NCI-H2081 treated with DMSO at 0.1 percent for 48 hours (cell line): ENCODE measurements at places on chromosomes 5 and 9.

- no peak for DNase-seq
These were observed 254.8 kb upstream of the FTMT start for GRCh38 chr5:121596882-121597281.

DNA sequence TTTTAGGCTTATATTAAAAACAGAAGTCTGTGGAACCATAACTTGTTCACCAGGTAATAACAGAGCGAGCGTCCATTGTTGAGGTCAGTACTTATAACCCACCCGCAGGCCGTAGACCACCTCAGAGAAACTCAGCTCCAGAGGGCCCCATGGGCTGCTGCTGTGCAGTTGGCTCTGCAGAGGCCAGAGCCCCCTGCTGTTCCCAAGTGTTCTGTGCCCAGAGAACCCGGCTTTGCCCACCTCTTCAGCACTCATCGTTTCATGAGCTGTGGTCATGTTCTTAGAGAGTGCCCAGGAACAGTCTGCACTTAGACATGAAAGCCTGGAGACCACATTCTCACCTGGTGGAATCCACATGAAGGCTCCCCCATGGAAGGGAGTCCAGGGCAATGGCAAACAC is 50.4 kb upstream of the SLC2A8 start:
- no peak for DNase-seq

GRCh38 chr5:62450259-62450658 is 37.7 kb downstream of the IPO11 start:
- no peak for DNase-seq

- no peak for DNase-seq
These were observed 5.0 kb downstream of the PRUNE2 start for GRCh38 chr9:76900884-76901440.

- no peak for DNase-seq
These were observed 2.4 kb upstream of the PLEKHG4B start for GRCh38 chr5:89337-90286.

DNA sequence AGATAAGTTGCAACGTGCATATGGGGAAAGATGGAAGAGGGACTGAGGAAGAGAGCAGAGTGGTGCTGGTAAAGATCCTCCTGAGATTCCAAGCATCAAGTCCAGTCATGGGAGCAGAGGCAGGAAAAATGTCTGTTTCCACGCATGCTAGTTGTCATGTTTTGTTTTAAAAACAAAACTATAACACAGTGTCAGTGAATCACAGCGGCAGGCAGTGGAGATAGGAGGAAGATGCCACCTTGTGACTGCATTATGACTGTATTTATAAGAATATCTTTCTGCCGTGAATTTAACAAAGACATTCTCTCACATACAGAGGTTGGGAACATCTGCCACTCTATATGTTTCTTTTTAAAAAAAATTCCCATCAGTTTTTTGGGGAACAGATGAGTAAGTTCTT is 3.7 kb upstream of the SVEP1 start:
- no peak for DNase-seq

- DNase-seq, result no peak
These were observed 19.1 kb downstream of the AUH start for GRCh38 chr9:91342575-91342974.

- DNase-seq, result no peak
These were observed 64.2 kb upstream of the STK32A start for GRCh38 chr5:147170603-147171002.

GRCh38 chr5:125463466-125464092 is 717.1 kb upstream of the ZNF608 start:
- DNase-seq, result no peak

GRCh38 chr9:29625292-29625731 is 2052.0 kb upstream of the C9orf72 start:
- DNase-seq, result no peak

- no peak for DNase-seq
These were observed 11.3 kb upstream of the SCGB3A1 start for GRCh38 chr5:180602481-180603075.

DNA sequence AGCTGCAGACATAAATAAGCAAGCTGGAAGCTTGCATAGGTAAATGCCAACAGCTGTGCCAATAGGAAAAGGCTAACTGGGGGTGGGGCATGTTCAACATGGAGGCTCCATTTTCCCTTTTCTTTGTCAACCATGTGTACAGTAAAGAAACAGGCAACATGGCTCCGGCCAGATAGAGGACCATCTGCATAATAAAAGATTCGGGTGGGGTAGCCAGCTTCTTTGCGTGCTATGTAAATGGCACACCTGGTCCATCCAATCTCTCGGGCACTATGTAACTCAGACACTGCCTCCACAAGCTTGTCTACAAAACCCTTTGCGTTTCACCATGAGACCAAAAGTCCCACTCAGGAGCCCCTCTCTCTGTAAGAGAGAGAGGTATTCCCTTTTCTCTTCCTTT is 41.7 kb upstream of the DENND4C start:
- no peak for DNase-seq

- no peak for DNase-seq
These were observed 6.3 kb upstream of the TNFSF15 start for GRCh38 chr9:114811966-114812636.

DNA sequence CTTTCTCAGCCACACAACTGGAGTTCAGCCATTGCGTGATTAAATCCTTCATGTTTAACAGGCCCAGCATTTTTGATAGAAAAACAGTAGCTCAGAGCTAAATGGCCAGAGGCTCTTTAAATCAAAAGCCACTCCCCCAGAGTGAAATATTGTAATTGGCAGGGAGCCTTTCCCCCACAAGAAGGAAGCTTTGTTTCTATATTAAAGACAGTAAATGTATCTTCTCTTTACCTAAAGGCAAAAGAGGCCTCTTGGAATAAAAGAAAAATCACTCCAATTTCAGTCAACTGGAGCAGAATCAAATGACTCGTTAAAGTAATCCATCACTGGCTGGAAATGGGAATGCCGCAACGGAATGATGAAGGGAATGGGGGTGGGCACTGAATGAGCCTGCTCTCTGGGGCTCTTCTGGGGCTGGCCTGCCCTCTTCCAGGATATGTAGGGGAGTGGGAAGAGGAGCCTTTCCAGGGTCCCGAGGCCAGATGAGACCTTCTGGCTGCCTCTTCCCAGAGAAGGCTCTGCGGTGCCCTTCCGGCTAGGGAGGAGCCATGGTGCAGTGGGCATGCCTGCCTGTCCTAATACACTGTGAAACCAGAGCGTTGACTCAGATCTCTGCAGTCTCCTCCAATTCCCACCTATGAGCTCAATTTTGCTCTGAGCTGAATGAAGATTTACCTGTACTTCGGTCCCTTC is 45.2 kb downstream of the ANKDD1B start:
- no peak for DNase-seq

GRCh38 chr9:111096051-111096450 is 57.8 kb upstream of the LPAR1 start:
- DNase-seq, result no peak

- DNase-seq, result no peak
These were observed 924.3 kb upstream of the CDH10 start for GRCh38 chr5:25568989-25569625.

- no peak for DNase-seq
These were observed 151.2 kb upstream of the WWC1 start for GRCh38 chr5:168140241-168140640.

DNA sequence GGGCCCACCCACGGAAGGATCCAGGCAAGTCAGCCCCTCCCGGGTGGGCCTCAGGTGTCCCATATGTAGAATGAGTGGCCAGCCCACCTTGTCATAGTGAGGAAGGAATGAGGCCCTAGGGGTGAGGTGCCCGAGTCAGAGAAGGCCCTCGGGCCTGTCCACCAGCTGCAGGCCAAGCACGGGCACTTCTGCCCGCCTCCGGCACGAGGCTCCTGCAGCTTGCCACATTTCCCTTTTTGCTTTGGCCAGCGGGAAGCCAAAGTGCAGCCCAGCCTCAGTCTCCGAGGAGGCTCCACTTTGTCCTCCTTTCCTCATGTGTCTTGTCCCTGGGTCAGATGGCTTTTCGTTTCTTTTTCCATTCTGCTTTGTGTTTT is 72.9 kb downstream of the PSMB7 start:
- DNase-seq, result no peak

GRCh38 chr5:159050316-159051143 is 49.2 kb downstream of the EBF1 start:
- DNase-seq, result peak; percentile 26

DNA sequence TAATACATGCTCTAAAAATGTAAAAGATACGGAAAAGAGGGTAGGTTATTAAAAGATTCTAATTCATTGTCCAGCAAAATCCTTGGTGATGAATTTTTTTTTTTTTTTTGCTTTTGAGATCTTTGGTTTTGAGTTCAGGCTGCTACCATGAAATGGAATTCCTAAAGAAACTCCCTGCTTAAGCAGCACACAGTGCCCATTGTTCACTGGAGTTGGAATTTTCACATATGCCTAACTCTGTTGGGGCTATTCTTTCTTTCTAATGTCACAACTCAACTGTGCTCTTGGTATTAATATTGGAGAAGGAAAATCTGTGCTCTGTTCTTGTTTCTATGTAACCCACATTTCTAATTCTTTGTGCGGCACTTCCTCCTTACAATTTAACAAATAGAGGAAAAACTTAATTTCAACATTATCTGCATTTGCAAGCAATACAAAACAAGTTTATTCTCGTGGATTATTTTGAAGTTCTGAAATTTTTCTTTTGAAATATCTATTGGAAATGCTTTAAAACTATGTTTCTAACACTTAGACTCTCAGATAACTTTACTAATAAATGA is 21.6 kb downstream of the MATR3 start:
- no peak for DNase-seq

DNA sequence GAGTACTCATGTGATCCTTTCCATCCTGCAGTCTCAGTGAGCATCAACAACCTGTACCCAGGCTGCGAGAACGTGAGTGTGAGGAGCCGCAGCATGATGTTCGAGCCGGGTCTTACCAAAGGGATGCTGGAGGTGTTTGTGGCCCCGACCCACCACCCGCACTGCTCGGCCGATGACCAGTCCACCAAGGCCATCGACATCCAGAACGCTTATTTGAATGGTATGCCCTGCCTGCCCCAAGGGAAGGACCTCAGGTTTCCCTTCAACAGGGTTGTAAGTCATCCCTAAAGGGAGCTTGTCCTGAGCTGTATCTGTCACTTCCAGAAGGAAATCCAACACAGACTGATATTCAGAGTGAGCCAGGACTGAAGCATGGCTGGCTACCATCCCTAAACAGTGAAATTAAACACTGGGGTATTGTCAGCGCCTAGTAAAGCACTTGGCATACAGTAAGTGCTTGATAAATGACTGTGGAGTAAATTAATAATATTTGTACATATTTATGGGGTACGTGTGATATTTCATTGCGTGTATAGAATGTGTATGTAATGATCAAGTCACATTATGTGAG is 39.3 kb upstream of the CTSL start:
- DNase-seq, result no peak
